ENCODE measurements at places on chromosomes 7 and 10.

GRCh38 chr7:75033064-75033463 is 40.5 kb downstream of the RCC1L start:
- DNase-seq, result no peak

DNA sequence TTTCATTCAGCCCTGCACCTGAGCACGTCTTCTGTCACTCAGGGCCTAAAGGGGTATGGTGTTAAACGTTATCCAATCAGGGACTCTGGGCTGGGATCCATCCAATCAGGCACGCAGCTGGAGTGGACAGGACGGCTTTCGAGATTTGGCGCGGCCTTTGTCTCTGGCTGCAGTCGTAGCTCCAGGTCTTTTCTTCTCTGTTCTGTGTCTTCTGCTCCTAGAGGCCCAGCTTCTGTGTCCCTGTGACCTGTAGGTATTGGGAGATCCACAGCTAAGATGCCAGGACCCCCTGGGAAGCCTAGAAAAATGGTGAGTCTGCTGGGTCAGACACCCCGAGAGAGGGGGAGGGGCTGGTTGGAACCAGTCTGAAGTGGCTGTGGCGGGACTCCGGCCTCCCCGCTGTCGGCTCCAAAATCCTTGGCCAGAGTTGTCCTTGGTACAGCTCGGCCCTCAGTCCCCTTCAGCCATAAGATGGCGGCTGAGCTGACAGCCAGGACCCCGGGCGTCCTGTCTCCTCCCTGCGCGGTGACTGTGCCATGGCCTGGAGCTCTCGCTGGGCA is 11.7 kb upstream of the ZNF680 start:
- DNase-seq, result no peak

GRCh38 chr7:128217967-128218652 is 23.0 kb upstream of the LEP start:
- no peak for DNase-seq

GRCh38 chr10:955820-956217 is 24.3 kb upstream of the LARP4B start:
- DNase-seq, result no peak

DNA sequence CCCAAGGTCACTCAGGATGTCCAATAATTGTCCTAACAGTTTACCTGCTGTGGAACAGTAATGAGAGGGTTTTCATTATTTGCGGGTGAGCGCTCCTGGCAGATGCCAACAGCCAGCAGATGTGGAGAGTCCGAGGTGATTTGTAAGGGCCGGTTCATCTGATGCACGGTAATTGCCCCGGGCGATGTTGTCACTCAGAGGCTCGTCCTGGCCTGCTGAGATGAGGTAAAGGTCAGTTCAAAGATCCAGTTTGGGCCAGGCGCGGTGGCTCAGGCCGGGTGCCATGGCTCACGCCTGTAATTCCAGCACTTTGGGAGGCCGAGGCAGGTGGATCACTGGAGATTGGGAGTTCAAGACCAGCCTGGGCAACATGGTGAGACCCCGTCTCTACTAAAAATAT is 16.9 kb downstream of the LHPP start:
- DNase-seq, result no peak

DNA sequence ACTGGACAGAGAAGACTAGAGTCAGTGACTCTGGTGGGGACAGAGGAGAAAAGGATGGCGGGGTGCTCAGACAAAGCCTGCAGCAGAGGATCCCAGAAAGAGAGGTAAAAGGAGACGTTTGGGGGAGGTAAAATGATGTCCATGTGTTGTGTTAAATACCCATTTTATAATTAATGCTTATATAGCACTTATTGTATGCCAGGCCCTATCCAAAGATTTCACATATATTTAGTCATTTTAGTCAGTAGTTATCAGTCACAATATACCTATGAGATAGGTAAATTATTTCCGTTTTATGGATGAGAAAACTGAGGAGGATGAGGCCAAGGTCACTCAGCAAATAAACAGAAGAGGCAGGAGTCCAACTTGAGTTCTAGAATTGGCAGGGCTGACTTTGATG is 144.6 kb upstream of the SEMA3E start:
- no peak for DNase-seq

DNA sequence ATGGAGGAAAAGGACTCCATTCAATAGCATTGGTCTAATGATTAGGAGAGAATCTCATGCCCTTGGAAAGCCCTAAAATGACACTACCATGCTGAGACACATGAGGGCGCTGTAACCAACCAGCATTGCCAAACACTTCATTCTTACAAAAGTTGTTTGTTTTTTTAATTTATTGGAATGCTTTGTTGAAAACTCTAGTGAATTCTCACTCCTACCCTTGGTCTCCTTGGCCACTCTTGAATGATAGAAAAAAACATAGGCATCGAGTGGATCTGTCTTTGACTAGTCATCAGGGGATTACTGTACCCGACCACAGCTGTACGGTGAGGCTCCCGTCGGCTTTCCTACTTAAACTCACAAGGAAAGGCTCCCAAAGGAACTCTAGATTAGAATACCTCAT is 29.3 kb upstream of the ADD3 start:
- peak; percentile 36 for DNase-seq

- DNase-seq, result no peak
Observed at GRCh38 chr10:70544431-70545340, 57.9 kb downstream of the PRF1 start.

GRCh38 chr10:88853155-88853881 is 1.7 kb upstream of the ANKRD22 start:
- DNase-seq, result no peak

DNA sequence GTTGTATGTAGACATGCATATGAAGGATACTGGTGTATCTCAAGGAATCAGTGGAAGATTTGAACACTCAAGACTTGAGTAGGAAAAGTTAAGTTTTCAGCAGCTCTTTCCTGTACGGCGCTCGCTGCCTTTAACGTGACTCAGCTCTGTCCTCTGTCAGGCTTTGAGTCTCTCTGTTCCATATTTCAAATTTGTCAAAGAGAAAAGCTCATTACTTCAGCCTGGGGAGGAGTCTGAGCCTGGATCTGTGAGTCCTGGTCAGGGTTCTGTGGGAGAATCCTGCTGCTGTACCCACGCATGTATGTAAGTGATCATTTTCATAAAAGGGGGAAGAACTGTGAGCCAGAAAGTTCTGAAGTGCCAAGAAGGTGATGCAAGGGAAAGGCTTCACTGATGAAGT is 13.8 kb upstream of the MPP7 start:
- no peak for DNase-seq

GRCh38 chr10:119470920-119471702 is 71.4 kb downstream of the RGS10 start:
- no peak for DNase-seq

GRCh38 chr10:124697837-124698544 is 46.2 kb downstream of the FAM53B start:
- DNase-seq, result no peak

DNA sequence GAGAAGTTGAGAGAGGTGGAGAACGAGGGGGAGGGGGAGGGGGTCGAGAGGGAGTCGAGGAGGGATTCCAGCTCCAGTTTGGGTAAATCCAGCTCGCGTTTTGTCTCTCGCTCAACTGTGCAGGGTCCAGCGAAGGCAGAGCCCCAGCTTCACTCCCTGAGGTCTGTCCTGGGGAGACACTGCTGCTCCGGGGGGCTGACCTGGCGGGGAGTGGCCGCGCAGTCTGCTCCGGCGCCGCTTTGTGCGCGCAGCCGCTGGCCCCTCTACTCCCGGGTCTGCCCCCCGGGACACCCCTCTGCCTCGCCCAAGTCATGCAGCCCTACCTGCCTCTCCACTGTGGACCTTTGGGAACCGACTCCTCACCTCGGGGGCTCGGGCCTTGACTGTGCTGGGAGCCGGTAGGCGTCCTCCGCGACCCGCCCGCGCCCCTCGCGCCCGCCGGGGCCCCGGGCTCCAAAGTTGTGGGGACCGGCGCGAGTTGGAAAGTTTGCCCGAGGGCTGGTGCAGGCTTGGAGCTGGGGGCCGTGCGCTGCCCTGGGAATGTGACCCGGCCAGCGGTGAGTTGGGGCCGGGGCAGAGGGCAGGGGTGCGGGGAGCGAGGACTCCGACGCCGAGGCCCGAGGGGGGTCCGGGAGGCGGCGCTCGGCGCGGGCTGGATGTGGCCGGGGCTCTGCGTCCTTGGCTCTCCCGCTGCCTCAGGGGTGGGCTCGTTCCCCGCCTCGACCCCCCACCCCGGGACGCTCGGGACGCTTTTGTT is at the start of gene TET1:
TSS of gene TET1 (plus strand) at position 152 of the 757 bp plus-strand sequence. CDS start 12,002 bp downstream, outside the sequence.
- peak; percentile 17 for DNase-seq

DNA sequence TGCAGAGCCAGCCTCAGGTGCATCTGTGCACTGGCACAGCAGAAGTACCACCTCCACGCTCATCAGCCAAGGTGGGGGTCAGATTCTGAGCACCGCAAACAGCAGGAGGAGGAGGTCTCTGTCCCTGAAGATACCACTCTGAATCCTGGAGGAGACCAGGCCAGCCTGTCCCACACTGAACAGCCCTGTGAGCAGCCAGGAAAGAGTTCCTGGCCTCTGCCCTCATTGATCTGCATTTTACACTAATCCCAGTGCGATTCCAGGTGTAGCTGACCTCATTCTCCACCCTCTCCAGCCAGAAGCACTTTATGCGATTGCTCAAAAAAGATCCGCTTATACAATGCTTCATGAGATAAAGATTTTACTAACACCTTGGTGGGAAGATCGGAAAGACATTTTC is 99.1 kb upstream of the CACUL1 start:
- DNase-seq, result no peak

DNA sequence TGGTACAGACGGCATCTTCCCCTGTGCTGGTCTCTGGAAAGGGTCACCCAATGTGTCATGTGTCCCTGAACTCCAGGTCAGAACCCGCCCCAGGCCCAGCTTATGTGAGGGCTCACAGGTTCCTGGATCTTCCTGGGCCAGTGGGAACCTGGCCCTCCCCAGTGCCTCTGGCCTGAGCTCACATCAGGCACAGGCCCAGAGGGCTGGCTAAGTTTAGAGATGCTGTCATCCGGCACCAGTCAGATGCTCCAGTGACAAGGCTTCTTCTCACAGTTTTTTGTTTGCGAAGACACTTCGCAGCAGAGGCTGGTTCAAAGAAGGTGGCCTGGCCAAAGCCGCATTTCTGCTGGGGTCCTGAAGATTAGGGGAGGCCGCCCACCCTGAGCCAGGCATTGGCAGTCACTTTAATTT is 11.8 kb downstream of the CAMK2B start:
- DNase-seq, result no peak

DNA sequence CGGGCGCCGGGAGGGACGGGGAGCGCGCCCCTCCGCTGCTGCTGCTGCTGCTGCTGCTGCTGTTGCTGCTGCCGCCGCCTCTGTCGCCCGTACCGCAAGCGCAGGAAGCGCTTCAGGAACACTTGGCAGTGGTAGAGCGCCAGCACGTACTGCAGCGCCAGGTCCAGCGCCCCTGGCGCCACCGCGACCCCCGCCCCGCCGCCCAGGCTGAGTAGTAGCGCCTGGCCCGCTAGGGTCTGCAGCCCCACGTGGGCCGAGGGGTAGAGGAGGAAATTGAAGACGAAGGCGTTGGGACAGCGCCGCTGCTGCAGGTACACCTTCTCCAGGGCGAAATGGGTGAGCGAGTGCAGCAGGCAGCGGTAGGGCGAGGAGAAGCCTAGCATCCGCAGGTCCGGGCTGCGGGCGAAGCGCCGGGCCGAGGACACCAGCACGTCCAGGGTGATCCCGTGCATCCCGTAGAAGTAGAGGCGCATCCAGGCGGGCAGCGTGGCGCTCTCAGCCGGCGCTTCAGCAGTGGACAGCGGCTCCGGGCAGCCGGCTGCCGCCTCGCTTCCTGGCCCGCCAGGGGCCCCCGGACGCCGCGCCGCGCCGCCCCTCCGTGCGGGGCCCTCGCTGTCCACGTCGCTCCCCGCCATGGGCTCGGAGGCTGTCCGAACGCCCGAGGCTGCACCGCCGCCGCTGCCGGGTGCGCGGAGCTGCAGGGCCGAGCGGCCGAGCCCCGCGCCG is at the start of gene TMEM229A:
TSS of gene TMEM229A (minus strand) at position 699 of the 726 bp plus-strand sequence. CDS start at position 635, 64 bp downstream.
- no peak for DNase-seq

- DNase-seq, result no peak
Observed at GRCh38 chr7:157000741-157001653, 9.5 kb downstream of the MNX1 start.

DNA sequence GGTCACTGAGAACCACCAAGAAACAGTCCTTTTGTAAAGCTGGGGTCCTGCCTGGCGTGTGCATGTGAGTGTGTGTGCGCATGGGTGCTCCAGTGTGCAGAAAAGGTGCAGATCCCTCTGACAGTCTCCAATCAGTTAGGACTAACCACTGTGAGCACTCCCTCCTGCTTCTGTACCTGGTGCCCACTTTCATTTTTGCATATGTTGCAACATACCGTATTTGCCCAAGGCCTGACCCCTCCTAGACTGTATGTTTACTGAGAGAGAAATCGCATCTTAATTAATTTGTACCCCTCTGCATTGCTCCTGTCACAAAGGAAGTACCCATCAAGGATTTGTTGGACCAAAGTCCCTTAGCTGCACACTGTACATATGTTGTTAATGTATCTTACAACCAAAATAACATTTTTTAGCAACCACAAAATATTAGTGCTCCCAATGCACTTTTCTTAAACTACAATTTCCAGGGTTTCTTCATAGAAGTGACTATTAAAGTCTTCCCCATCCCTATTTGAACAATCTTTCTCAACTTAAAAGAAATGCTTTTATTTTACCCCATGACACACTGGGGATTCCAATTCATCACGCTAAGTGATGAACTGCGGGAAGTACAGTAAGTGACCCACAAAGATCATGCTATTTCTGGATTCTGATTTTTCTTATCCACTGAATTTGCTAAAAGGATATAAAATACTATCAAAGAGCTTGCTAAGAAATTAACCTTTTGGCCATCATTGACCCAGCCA is 16.6 kb downstream of the PAXIP1 start:
- no peak for DNase-seq

DNA sequence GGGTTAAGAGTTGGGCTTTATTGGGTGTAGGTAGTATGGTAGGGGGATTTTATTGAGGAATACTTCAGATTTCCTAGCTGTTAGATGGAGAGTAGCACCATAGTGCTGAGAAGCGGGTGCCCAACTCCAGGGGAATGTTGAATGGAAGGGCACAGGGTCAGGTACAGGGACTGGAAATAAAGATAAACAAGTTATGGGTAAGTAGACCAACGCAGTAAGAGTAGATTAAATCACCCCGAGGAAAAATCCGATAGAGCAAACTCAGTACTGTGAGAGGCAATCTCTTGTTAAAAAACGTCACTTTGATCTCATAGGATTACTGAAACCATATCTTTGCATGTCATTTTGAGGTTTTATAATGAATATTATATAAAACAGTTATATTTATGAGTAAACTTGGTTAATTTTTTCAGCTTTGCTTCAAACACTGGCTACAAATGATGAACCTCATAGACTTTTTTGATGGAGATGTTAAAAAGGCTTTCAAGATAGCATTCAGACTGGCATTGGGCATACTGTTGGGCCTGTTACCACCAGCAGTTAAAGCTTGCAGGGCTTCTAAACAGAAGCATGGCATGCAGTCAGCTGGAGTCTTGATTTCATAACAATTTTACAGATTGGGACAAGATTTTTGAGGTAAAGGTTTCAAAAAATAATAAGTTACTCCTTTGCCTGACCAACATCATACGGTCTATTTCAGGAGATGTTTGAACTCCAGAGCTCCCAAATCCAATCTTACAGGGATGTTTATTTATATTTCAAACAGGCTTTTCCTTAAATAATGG is 7.1 kb downstream of the AHR start:
- no peak for DNase-seq

GRCh38 chr7:158445421-158446175 is 142.0 kb downstream of the PTPRN2 start:
- no peak for DNase-seq
